Activated CD4-positive, alpha-beta T cell treated with anti-CD3 and anti-CD28 coated beads for 24 hours (primary cell): ENCODE measurements at places on chromosomes 5 and 9.

DNA sequence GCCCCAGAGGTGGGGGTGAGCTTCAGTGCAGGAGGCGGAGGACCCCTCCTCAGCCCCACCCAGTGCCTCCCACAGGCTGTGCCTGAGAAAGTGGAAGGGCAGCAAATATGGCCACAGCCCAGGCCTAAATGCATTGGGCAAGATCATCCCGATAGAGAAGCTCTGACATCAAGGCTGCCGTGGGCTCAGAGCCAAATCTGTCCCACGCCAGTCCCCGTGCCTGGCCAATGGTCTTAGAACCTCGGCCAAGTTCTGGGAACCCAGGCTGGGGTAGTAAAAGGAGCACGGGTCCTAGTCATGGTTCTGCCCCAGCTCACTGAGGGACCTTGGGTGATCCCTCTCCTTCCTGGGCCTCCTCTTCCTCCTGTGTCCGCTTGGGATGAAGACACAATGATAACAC lies 27.7 kb upstream of the TNIP1 start:
- no peak for DNase-seq

- no peak for DNase-seq
Measured at GRCh38 chr5:133610489-133611356, 1.6 kb downstream of the FSTL4 start.

- DNase-seq: peak; percentile 43
Measured at GRCh38 chr9:97853844-97854695, 1.0 kb downstream of the FOXE1 start.

- no peak for DNase-seq
Measured at GRCh38 chr5:10111571-10111970, 138.1 kb downstream of the ATPSCKMT start.

DNA sequence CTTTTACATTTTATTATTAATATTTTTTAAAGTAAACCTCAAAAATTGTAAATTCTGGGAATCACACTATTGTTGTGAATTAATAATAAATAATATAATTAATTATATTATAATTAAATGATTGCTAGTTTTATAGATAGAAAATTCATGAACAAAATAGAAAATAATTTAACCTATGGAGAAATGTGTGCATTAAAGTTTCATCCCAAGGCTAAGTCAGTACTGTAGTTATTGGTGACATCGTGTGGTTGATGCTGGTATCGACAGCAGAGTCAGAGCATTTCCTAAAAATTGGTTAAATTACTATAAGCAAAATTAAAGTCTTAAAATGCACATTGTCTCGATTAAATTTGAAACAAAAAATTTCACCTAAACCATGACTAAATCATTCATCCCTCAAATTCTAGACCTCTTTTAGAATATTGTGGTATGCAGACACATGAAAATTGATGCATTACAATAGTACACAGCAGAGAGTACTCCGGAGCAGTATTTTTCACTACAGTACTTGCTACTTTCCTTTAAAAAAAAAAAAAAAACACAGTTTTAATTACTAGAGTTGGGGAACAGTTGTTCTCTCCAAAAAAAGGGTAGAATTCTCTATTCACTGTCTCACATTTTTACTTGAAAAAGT lies 73.9 kb downstream of the RORB start:
- DNase-seq: no peak

DNA sequence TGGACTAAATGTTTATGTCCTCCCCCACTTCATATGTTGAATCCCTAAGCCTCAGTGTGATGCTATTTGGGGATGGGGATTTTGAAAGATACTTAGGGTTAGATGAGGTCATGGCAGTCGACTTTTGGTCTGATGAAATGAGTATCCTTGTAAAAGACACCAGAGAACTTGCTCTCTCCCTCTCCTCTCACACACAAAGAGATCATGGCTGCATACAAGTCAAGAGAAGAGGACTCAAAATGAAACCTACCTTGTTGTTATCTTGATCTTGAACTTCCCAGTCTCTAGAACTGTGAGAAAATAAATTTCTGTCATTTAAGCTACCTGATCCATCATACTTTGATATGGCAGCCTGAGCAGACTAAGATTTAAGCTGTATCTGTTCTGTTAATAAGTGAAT lies 144.0 kb upstream of the HAPLN1 start:
- no peak for DNase-seq

DNA sequence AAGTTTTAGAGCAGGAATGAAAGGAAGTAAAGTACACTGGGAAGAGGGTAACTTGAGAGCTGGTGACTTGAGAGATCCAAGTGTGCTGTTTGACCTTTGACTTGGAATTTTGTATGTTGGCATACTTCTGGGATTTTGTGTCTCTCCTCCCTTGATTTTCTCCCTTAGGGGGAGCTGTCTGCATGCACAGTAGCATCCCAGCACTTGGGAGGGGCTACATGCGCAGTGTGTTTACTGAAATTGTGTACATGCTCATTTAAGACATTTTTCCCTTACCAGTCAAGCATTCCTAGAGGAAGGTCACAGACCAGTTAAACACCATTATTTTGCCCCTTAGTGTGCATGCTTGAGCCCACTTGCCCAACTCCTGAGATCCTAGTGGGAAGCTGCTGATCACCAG lies 120.1 kb downstream of the ZNF622 start:
- DNase-seq: no peak

DNA sequence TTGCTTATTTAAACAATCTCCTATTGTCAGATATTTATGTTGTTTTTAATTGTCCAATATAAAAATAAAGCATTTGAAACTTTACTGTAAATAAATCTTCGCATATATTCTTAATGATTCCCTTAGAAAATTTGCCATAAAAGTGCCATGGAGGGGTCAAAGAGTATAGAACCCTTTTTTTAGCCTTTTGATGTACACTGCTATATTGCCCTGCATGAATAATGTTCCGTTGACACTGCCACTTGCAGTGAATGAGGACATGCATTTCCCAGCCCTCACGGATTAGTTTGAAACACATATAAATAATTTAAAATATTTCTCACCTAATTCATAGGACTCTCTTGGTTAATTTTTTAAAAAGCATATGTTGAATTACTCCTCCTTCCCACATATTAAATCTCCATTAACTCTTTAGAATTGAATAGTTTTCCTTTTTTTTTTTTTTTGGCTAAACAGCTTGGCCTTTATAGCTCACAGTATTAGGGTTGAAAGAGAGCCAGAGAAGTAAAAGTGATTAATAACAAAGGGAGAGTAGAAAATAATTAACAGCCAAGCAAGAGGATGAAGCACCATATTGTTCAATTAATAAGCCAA lies 129.8 kb upstream of the SGCD start:
- no peak for DNase-seq

DNA sequence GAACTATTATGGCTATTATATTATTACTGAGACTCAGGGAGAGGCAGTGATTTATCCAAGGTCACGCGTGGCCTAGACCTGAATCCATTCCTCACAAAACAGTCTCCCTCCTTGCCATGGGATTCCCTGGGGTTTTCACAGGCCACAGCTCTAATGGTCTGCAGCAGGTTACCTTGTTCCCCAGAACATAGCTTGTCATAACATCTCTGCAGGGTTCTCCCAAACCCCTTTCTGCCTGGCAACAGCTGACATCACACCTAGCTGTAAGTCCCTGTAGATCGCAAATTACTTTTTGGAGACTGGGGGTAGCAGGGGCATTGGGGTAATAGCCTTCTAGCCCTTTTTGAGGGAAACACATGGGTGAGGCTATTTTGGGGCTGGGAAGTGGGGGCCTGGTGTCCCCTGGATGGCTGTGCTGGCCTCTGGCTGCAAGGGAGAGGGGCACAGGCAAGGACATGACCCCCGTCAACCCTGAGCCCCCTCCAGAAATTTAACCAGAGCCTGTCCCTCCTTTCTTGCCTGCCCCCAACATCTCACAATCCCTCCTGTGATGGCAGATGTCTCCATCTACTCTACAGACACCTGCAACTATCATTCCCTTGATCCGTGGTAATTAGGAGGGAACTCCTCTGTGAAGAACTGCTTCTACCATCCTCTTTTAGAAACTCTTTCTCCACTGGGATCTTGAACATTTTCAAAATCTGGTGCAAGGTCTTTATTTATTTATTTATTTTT lies 1.3 kb downstream of the CD74 start:
- peak; percentile 48 for DNase-seq

- DNase-seq: no peak
Measured at GRCh38 chr5:79093762-79094161, 17.8 kb upstream of the BHMT start.

DNA sequence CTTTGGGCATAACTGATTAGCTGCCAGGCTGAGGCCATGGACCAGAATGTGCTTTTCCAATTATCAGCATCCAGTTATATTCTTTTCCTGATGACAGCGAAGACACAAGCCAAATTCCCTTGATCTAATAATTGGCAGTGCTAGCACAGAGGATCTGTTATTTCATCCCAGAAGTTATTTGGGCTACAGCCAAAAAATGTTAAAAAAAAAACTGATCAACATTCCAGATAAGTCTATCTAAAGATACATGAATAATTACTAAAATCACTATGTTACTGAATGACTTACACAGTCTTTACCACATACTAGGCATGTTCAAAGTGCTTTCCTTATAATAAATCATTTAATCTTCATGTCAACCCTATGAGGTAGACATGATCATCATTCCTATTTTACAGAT lies 13.5 kb upstream of the PDZD2 start:
- DNase-seq: no peak

DNA sequence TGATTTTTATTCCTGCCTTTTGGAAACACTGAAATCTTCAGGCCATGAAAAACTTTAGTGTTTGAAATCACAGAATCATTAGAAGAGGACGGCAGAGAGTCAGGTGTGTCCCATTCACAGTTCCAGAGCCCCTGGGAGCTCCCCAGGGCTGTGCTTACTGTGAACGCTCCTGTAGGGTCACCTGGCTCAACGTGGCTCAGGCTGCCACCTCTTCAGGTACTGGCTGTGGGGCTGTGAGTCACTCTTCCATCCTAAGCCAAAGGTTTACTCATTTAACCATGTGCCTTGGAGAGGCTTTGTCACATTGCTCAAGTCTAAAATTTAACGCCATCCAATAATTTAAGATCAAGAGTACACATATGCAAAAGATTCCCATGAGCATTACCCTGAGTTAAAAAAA lies 50.2 kb upstream of the FSTL4 start:
- DNase-seq: no peak

DNA sequence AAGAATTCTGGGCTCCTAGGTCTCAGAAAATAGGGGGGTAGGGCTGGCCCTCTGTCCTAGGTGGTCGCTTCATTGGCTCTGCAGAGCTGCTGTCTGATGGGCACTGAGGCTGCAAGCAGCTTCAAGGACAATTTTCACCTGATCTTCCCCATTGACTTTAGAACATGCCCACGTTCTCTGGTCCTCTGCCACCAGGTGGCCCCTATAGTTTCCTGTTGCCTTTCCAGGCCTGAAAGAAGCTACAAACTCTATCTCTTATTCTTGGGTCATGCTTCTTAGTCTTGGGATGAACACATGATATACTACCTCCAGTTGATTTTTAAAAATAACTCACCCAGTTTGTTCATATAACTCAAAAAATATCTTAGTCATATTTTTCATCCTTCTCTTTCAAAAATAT lies 26.3 kb downstream of the SPZ1 start:
- DNase-seq: peak; percentile 5

DNA sequence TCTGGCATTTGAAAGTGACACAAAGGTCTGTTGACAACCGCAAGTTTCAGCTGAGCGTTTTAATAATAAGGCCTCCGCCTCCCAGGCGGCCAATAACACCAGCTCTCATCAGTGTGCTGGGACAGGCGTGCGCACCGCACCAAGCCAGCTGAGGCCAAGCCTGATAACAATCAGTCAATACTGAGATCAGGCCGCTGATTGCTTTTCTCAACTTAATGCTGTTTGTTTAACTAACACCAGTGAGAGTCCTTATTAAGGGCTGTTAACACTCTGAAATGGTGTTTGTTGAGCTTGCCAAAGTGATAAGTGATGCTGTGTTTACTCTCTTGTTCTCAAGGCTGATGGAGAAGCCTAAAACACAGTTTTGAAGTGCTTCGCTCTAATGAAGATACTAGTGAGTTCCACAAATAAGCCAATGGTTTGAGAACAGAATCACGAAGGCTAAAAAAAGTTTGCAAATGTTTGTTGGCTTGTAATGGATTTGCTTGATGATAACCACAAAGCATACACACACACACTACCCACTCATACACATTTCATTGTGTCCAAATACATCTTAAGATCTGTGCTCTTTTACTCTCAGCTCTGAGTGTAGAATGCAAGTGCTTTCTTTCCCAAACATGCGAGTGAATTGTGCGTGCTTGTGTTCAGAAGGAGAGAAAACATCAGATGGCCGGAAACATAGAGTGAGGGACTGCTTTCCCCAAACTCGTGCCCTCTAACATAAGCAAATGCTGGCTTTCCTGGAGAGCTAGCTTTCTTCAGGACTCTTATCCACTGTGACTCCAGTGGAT lies 330.4 kb upstream of the KLF4 start:
- no peak for DNase-seq

DNA sequence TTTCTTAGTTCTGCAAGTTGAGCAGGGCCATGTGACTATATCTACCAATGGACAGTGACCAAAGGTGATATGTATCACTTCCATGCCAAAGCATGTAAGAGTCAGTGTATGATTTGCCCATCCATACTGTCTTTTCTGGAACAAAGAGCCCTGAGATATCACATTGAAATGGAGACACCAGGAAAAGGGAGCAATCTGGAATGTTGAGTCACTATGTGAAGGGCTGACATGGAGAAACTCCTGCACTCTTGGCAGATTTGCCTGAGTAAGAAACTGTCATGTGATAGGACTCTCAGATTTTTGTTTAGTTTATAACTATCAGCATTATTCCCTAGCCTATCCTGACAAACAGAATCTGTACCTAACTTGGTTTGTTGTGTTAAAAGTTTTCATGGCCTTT lies 29.8 kb upstream of the TMEM161B start:
- DNase-seq: no peak

- no peak for DNase-seq
Measured at GRCh38 chr5:110752953-110753352, 14.1 kb downstream of the SLC25A46 start.

DNA sequence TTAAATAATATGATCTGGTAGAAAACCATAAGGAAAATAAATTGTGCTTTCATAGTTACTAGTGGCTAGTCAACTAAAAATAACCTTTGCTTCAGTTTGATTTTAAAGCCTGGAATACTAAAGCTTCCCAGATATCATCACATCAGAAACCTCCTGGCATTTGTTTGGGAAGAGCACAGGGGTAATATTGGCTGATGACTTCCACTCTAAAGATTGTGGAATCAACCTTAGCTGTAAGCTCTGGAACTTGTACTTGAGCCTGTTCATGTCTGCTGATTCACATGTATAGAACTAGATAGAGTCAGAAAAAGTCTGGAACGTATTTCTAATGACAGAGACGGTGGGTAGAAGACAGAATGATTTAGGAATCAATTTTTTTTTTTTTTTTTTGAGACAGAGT lies 345.0 kb downstream of the CWC27 start:
- no peak for DNase-seq

DNA sequence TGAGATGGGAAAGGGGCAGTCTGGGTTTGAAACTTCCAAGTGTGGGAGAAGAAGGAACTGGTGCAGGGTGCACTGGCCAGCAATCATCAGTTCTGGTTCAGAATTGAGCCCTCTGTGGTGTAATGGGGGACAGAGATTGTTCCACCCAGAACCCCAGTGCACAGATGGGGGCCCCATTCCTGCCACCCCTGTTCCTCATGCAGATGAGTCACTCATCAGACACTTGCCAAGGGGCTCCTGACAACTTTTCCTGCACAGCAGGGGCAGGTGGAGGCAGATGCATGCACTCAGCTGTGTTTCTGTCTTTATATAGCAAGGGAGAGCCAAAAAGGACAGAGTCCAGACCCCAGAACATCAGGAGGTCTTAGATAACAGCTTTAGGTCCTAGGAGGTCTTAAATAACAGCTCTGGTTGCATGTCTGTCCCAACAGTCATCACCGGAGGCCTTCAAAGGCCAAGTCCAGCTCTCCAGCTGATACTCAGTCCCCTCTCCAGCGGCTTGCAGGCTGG lies 252.9 kb downstream of the HSPA4 start:
- DNase-seq: no peak

GRCh38 chr5:178411083-178411482 lies 178.5 kb upstream of the PHYKPL start:
- DNase-seq: no peak
